ENCODE measurements at places on chromosomes 1 and 21. TPM values are rescaled to one million over a fixed set of nuclear protein-coding genes. Genes with fewer than 3 reads are reported as not detected.

- no peak for DNase-seq
- H3K36me3 ChIP-seq = peaks cover 84% of the 10 kb centered on the region
- peaks cover 38% of the 10 kb centered on the region for H3K4me1 ChIP-seq
- no peaks in the 10 kb centered on the region for H3K27me3 ChIP-seq
- H3K4me3 ChIP-seq = no peak overlapping the region
Observed at GRCh38 chr21:31667132-31667531, 7.6 kb downstream of the SOD1 start.

GRCh38 chr21:33308586-33309490 is 15.9 kb upstream of the IFNAR1 start:
- H3K27ac ChIP-seq = no peak overlapping the region
- no peaks in the 10 kb centered on the region for H3K27me3 ChIP-seq
- no peaks in the 10 kb centered on the region for H3K4me1 ChIP-seq
- H3K36me3 ChIP-seq = no peaks in the 10 kb centered on the region
- peak; percentile 68 for DNase-seq

- no peaks in the 10 kb centered on the region for H3K27me3 ChIP-seq
- peaks cover 13% of the 10 kb centered on the region for H3K4me1 ChIP-seq
- H3K4me3 ChIP-seq = peak overlapping the region; percentile 65
- no peak for DNase-seq
Observed at GRCh38 chr1:111347026-111347425, 56.4 kb downstream of the CHIA start.

- peak within 1 kb of the TSS; percentile 100 for H3K4me3 ChIP-seq
- no peak for DNase-seq
- peaks cover 75% of the 10 kb centered on the region for H3K4me1 ChIP-seq
- no peaks in the 10 kb centered on the region for H3K36me3 ChIP-seq
Observed at GRCh38 chr1:235327559-235328270, at the start of gene ARID4B. Gene ARID4B (minus strand): TSS chr1:235328179. CDS start chr1:235326919, 1,260 bp downstream.

- no peak overlapping the region for H3K4me3 ChIP-seq
- H3K27ac ChIP-seq = no peak overlapping the region
- no peaks in the 10 kb centered on the region for H3K4me1 ChIP-seq
- H3K36me3 ChIP-seq = no peaks in the 10 kb centered on the region
- no peaks in the 10 kb centered on the region for H3K27me3 ChIP-seq
Observed at GRCh38 chr1:160491017-160491416, 32.0 kb downstream of the SLAMF6 start.

GRCh38 chr1:241997401-241997998 is 1.4 kb downstream of the MAP1LC3C start:
- no peak for DNase-seq
- no peak overlapping the region for H3K4me3 ChIP-seq
- H3K4me1 ChIP-seq = peaks cover 11% of the 10 kb centered on the region

DNA sequence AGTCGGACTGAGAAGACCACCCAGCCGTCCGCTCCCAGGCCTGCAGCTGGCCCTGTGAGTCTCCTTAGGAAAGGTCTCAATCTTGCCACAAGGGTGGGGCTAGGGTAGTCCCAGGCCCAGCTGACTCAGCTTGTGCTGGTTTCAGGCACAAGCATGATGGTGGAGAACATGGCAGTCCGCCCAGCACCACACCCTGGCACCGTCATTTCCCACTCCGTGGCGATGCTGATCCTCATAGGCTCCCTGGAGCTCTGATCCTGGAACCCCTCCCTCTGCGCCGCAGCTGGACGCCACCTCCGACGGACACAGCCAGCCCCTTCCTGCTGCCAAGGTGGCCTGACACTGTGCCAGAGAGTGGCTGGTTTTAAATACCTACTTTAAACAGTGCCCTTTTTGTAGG is 10.7 kb downstream of the TMEM81 start:
- peaks cover 17% of the 10 kb centered on the region for H3K4me1 ChIP-seq
- no peak overlapping the region for H3K4me3 ChIP-seq
- DNase-seq = no peak
- no peaks in the 10 kb centered on the region for H3K27me3 ChIP-seq

- no peaks in the 10 kb centered on the region for H3K27me3 ChIP-seq
- no peak overlapping the region for H3K4me3 ChIP-seq
- no peak for DNase-seq
- H3K36me3 ChIP-seq = no peaks in the 10 kb centered on the region
- H3K27ac ChIP-seq = no peak overlapping the region
- H3K4me1 ChIP-seq = no peaks in the 10 kb centered on the region
Observed at GRCh38 chr1:240084749-240085148, 6.9 kb upstream of the FMN2 start.

DNA sequence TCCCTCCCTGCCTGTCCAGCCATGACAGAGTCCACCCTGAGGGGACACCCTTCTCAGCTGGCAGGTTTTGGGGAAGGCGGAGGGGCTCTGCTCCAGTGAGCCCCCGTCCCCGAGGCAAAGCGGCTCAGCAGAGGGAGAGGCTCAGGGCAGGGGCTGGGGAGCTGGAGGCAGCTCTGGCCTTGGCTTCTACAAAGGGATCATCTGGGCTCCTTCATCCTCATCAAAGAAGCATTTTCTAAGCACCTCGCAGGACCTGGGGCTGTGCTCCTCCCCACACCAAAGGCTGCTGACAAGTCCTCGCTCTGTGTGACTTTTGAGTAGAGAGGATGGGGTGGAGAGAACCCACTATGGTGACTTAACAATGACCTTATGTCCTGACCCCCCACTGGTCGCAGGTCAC is 21.0 kb upstream of the CLSTN1 start:
- H3K4me1 ChIP-seq = peaks cover 24% of the 10 kb centered on the region
- no peaks in the 10 kb centered on the region for H3K27me3 ChIP-seq
- peaks cover 3% of the 10 kb centered on the region for H3K36me3 ChIP-seq
- DNase-seq = no peak

DNA sequence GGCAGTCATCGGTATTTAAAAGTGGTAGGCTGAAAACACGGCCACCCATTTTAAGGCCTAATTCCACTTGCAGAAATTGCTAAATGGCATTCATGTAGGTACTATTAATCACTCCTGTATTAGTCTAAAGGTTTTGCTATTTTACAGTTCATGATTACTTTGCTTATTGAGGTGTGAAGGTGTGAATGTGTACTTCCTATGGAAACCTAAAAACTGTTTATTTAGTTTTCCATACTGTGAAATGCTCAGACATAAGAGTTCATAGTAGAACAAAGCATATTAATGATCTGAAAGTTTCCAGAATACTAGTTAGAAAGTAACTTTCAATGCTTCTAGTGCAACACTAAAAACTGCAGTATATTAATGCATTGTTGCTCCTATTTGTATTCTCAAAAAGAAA is 69.8 kb downstream of the ITGB3BP start:
- no peaks in the 10 kb centered on the region for H3K27me3 ChIP-seq
- H3K27ac ChIP-seq = no peak overlapping the region
- H3K4me3 ChIP-seq = no peak overlapping the region

GRCh38 chr1:98557895-98558294 is 103.6 kb upstream of the SNX7 start:
- no peaks in the 10 kb centered on the region for H3K36me3 ChIP-seq
- no peak overlapping the region for H3K27ac ChIP-seq
- no peaks in the 10 kb centered on the region for H3K4me1 ChIP-seq
- no peak for DNase-seq
- H3K27me3 ChIP-seq = no peaks in the 10 kb centered on the region
- no peak overlapping the region for H3K4me3 ChIP-seq

GRCh38 chr1:77803371-77803770 is 23.9 kb downstream of the MIGA1 start:
- no peaks in the 10 kb centered on the region for H3K4me1 ChIP-seq
- H3K27me3 ChIP-seq = no peaks in the 10 kb centered on the region
- peaks cover 17% of the 10 kb centered on the region for H3K36me3 ChIP-seq
- H3K4me3 ChIP-seq = no peak overlapping the region
- H3K27ac ChIP-seq = no peak overlapping the region
- DNase-seq = no peak

DNA sequence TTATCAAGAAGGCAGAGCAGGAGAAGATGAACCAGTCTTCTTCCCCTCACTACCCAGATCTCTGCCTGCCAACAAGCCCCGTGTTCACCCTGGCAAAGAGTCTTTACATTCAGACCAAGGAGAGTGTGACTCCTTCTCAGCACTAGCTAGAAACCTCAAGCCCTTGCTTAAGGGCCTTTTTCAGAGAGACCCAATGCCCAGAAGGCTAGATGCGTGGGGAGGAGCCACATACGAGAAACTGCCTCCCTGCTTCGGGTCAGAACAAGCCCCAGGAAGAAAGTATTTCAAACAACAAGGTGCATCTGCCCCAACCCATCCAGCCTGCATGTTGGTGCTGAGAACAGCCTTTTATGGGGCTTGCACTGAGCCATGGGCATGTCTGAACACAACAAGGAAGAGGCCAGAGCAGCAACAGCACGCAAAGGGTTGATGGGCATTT is 152.7 kb upstream of the CAMK1G start:
- H3K4me1 ChIP-seq = no peaks in the 10 kb centered on the region
- H3K27me3 ChIP-seq = no peaks in the 10 kb centered on the region
- H3K27ac ChIP-seq = no peak overlapping the region

DNA sequence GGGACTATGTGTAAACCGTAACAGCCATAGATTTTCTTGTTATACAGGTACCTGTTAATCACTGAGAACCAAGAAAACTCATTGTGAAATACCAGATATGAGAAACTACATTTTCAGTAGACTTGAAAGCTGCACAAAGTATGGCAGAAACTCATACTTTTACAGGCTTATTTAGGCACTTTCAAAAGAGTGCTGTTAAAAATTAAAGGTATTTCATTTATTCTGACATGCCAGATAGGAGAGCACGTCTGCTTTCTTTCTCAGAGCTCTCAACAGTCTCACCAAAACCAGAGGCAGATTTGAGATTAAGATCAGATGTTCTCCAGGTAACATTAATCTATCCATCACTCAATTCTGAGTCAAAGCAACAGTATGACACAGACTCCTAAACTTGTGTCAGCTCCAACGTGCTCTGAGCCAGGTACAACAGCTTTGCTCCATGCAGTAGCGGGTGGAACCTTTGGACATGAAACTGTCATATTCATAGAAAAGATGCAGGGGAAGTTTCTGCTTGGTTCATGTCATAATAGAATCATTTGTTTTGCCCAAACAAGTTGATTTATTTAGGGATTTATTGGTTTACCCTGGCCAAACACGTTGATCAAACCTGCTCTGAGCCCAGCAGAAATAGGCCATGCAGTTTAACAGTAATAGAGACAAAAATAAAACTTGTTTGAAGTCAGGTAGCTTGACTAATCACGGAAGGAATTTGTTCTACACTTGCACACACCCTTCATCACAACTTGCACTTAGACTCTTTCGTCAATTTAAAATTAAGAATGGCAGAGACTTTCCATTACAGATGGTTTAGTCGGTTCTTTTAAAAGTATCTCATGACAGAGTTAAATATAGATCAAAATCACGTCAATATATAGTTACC is 20.8 kb upstream of the TSNAX start:
- DNase-seq = no peak
- H3K4me3 ChIP-seq = no peak overlapping the region
- no peaks in the 10 kb centered on the region for H3K36me3 ChIP-seq
- H3K27ac ChIP-seq = no peak overlapping the region
- no peaks in the 10 kb centered on the region for H3K4me1 ChIP-seq

DNA sequence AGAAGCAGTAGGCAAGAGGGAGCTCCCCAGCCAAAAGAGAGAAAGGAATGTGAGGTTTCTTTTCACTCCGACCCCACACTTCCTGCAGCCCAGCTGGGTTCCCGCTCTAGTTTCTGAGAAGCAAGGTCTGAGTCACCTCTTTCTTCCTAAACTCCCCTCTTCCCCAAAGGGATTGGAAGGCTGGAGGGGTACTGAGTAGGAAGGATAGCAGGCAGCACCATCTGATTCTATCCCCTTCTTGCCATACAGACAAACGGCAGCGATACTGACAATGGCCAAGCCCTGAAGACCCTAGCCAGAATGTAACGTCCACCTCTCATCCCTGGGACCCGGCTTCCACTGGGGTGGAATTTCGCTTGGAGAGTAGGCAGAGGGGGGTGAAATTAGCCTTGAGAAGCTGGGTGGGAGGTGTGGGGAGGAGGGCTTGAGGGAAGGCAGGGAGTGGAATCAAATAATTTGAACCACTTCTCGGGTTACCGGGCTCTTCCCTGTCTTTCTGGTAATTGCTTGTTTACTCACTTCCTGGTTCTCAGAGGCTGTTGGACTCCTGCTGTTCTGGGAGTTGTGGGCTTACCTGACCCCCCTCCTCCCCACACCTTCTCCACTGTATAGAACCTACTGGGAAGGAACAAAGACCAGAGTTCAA is 13.2 kb downstream of the IER5 start:
- H3K36me3 ChIP-seq = no peaks in the 10 kb centered on the region
- no peak overlapping the region for H3K27ac ChIP-seq
- no peak overlapping the region for H3K4me3 ChIP-seq
- H3K4me1 ChIP-seq = peaks cover 77% of the 10 kb centered on the region

- H3K27me3 ChIP-seq = no peaks in the 10 kb centered on the region
- H3K27ac ChIP-seq = no peak overlapping the region
- H3K36me3 ChIP-seq = no peaks in the 10 kb centered on the region
- peaks cover 4% of the 10 kb centered on the region for H3K4me1 ChIP-seq
- no peak overlapping the region for H3K4me3 ChIP-seq
Observed at GRCh38 chr1:100430325-100430756, 78.0 kb downstream of the CDC14A start.

The MOV10 gene
- total RNA-seq = 14.8 TPM

The UBXN10 gene
- total RNA-seq = 27.9 TPM

The HDGF gene
- total RNA-seq = 124 TPM

The CD5L gene
- 1.2 TPM for total RNA-seq

The KIAA0319L gene
- 28.5 TPM for total RNA-seq

The SPTA1 gene
- not detected for total RNA-seq

The STYXL2 gene
- 0.32 TPM for total RNA-seq

The VCAM1 gene
- total RNA-seq = 7.6 TPM

All from esophagus muscularis mucosa (tissue), 4 donors.